ENCODE measurements at places on chromosomes 7 and 10.

DNA sequence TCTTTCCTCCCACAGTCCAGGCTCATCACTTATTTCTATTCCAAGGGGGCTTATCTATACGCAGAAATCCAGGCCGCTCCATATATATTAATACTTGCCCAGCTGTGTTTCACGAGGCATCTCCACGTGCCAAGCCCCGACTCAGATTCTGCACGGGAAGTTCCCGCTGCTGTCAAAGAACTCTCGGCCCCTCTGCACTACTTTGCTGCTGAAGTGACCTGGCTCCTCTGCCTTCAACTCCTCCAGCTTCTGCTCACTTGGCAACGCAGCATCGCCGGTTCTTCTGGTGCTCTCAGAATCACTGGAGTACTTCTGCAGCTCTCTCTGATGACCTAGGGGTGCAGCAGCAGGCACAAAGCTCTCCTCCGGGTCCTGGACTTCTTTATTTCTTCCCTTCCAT is 9.7 kb upstream of the CHST12 start:
- no peak for DNase-seq

DNA sequence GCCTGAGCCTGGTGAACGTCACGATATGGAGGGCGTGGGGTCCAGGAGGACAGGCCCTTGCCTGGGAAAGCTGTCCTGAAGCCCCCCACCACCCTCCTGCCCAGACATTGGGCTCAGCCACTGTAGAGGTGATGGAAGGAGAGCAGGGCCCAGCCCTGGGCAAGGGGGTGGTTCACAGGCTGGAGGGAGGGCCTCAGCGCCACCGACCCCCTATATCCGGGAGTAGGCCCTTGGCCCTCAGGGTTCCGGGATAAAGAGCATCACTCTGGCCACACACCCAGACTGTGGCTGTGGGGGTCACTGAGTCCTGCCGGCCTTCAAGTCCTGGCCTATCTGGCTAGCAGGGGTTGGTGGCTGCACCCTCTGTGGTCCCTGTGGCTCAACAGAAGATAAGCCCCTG is 55.3 kb upstream of the GTF2IRD1 start:
- no peak for DNase-seq

DNA sequence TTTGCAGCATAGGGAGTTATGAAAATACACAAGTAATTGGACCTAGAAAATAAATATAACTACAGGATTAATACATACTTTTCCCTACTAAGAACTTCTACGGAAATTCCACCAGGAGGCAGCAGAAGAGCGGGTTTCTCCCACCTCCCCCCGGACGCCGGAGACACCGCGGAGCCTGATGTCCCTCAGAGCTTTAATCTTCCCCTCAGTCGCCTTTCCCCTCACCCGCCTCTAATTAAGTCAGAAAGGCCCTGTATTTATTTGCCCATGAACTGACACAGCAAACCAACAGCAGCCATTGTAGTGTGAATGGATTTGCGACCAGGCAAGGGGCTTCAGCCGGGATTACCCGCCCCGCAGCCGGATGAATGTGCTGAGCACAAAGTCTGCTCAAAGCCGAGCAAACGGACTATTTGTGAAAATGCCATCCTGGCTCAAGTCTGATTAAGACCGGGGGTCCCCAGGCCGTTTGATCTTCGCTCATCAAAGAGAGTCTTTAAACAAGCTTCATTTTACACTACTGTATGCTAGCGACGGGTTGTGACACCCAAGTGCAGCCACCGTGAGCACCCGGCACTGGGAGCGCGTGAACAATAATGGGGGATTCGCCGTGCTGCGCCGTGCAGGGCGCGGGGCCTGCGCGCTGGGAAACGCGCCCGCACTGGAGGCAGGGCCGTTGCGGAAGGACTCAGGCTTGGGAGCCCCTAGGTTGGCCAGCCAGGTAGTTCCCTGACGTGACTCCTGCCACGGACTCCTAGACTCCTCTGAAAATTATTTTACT is 5.6 kb upstream of the DKK1 start:
- peak; percentile 44 for DNase-seq

DNA sequence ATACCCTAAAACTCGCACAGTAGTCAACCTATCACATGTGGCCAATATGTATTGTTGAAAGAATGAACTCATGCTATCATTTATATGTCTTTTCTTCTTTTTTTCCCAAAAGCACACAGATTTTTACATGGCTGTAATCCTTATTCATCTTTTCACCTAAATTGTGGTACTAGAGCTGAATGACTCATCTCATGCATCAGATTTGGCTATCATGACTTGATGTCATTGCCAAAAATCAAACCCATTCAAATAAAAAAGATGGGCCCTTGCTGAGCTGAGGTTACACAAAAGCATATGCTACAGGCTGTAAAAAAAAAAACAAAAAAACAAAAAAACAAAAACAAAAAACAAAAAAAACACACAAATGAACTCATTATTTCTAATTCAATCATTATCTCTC is 3.3 kb upstream of the LMOD2 start:
- no peak for DNase-seq

GRCh38 chr7:99521399-99521798 is 16.9 kb downstream of the ZKSCAN5 start:
- DNase-seq, result no peak

GRCh38 chr7:141452911-141453310 is 98.3 kb upstream of the AGK start:
- no peak for DNase-seq

DNA sequence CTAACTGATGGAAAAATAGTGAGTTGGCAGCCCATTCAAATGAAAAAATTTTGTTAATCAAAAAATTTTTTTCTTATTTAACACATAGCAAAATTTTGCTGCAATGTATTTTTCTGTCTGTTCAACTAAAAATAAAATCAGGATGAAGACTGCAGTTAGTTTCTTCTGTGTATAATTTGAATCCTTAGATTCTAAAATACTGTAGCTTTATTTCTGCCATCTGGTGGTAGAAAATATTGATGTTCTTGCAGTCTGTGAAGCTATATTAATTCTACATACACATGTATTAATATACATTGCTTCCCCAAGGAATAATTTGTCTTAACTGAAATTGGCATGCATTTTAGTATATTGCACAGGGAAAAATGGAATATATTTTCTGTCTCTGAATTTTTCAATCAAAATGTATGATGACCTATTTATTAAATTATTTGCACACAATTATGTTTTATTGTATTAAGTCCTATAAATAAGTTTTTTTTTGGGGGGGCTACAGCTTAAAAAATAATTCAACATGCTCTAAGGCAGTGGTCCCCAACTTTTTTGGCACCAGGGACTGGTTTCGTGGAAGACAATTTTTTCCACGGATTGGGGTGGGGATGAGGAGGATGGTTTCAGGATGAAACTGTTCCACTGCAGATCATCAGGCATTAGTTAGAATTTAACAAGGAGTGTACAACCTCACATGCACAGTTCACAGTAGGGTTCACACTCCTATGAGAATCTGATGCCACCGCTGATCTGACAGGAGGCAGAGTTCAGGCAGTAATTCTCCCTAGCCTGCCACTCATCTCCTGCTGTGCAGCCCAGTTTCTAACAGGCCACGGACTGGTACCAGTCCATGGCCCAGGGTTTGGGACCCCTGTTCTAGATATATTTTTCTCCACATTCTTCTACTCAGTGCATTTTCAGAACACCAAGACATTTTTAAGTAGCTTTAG is 119.4 kb downstream of the GNAT3 start:
- DNase-seq, result peak; percentile 42

DNA sequence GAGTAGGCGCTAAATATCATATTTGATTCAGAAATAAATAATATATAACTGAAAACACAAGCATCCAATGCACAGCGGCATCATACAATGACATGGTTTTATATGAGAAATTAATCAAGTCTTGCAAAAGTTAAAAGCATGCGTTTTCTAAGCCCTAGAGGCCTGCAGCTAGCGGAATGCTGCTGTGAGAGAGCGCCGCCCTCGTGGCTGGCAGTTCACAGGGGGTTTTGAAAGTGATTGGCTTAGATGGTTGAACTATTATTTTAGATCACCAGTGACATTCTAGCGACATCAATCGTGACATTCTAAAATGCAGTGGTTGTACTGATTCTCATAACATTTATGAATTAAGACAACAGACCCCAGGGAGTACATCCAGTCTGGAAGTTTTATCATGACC is 235.2 kb upstream of the MGMT start:
- no peak for DNase-seq

GRCh38 chr10:103064956-103065355 is 128.1 kb downstream of the NT5C2 start:
- DNase-seq, result no peak

DNA sequence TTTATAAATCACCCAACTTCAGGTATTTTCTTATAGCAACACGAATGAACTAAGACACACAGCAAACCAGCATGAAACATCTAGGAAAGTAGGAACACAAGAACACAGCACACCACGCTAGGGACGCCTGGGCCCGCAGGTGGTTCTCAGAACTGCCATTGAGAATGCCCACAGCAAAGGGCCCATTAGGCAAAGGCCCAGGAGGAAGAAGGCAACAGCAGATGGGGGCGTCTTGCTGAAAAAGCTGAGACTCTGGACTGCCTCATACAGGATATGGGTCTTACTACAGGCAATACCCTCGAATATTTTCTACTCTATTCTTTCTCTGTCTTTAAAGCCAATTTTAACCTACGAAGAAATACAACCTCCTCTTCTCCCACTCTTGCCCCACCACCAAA is 77.3 kb downstream of the PARD3 start:
- no peak for DNase-seq

DNA sequence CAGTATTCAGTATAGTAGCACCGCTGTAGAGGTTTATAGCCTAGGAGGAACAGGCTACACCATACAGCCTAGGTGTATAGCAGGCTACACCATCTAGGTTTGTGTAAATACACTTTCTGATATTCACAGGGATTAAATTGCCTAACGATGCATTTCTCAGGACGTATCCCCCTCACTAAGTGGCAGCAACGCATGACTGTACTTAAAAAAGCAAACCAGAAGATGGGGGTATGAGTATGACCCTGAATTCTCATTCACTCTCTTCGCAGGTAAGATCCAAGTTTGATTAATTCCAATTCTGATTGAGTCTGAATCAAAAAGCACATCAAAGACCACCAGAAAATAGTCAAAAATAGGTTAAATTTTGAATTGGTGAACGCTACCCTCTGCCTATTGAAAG is 972 bp downstream of the ORC5 start:
- DNase-seq, result no peak

DNA sequence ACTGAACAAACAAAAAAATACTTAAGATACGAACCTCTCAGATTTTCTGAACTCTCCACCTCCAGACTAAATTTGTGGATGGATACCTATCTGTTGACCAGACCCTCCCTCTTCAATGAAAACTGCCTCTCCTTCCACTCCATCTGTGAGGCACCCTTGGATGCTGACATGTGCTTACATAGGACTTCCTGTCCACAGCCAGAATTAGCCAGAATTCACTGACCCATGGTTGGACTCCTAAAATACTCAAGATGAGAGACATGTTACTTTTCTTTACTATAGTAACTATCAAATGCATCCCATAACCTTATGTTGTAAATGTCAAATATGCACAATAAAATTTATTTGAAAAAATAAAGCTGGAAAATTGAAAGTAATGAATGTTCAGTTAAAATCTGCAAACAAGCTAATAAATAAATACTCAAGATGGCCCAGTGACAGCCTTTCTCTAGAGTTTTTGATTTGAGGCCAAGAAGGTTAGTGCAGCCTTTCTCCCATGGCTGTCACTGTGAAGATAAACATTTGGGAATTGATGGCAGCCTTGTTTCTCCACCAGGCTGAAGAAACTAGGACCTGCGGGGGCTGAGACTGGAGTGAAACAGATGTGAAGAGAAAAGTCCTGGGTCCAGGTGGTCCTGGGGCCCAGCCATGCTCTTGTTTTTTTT is 287.0 kb downstream of the ZEB1 start:
- DNase-seq, result no peak

DNA sequence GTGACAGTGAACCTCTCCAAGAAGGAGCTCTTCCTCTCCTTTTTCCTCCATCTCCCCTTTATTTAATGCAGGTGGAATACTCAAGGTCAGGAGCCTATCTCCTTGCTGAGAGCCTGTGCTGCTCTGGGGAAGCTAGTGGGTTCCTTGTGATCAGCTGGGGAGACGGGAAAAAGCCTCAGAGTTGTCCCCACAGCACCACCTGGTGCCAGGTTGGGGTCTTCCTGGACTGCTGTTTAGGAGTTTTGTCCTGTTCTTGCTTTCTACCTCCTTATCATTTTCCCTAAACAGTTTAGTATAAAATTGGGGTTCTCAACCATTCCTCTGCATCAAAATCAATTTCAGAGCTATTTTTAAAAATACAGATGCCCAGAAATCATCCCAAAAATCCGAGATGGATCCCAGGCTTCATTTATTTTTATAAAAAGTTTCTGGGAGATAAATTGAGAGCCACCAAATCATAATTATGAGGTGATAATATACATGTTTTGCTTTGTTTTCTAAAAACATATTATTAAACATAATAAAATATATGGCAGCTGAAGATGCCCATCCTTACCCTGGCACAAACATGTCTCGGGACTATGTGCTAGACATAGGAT is 44.3 kb downstream of the MACC1 start:
- DNase-seq, result peak; percentile 92

DNA sequence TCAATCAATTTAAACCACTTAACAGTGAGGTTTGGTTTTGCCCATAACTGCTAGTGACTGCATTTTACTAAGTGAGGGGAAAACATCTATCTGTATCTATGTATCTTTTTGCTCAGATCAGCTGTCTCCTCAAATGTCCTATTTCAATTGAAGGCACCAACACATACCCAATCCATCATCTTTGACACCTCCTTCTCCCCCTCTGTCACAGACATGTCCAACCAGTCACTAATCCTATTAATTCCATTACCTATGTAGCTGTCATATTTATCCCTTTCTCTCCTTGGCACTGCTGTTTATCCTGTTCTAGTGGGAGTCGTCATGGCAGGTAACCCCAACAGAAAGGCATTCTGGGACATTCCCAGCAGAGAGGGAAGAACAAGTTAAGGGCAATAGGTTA is 975.2 kb upstream of the AUTS2 start:
- DNase-seq, result no peak

- peak; percentile 93 for DNase-seq
Measured at GRCh38 chr10:110918269-110918642, 724 bp downstream of the BBIP1 start.

- no peak for DNase-seq
Measured at GRCh38 chr10:60735244-60735643, 43.0 kb upstream of the CDK1 start.

GRCh38 chr10:124125305-124126116 is 32.1 kb upstream of the CHST15 start:
- peak; percentile 29 for DNase-seq

DNA sequence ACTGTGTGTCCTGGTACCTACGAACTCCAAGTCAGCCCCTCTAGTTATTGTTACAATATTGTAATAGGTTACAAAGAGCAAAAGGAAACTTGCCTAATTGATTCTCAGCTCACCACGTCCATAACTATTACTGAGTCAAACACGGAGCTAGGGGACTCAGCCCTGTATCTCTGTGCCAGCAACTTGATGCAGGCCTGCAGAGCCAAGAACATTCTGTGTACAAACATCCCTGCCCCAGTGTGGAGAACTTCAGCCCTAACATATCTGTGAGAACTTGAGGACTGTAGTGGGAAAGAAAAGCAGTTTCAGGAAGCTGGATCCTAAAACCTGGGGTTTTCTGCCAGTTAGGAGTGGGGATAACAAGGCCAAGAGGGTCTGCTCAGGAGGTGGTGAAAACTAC is 114.9 kb upstream of the PRSS58 start:
- no peak for DNase-seq

- DNase-seq, result peak; percentile 42
Measured at GRCh38 chr10:75165684-75166622, 44.6 kb upstream of the VDAC2 start.

GRCh38 chr10:30825495-30825894 is 195.9 kb upstream of the LYZL2 start:
- no peak for DNase-seq
